ENCODE measurements at places on chromosomes 7 and 10. TPM values are rescaled to one million over a fixed set of nuclear protein-coding genes. Genes with fewer than 3 reads are reported as not detected.

GRCh38 chr7:127927348-127927696 lies 103.9 kb downstream of the LRRC4 start:
- DNase-seq: no peak

- DNase-seq: no peak
Observed at GRCh38 chr7:26619348-26619984, 244.9 kb downstream of the SKAP2 start.

DNA sequence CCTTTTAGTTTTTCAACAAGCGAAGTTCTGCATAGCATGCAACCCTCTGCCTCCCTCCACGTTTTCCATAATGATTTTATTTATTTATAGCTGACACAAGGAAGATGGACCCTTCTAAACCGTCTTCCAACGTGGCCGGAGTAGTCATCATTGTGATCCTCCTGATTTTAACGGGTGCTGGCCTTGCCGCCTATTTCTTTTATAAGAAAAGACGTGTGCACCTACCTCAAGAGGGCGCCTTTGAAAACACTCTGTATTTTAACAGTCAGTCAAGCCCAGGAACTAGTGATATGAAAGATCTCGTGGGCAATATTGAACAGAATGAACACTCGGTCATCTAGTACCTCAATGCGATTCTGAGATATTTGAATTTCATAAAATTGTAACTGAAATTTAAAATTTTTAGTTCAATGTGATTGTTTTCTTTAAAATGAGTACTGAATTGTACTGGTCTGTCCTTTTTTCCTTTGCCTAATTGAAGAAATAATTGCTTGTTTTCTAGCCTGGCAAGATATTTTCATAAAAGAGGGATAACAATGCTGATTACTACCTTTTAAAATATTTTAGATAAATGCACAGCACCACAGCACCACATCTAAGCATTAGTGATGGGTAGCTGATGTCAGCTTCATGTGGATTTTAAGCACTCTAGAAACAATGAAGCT lies 41.5 kb upstream of the SLC39A12 start:
- no peak for DNase-seq

- no peak for DNase-seq
Observed at GRCh38 chr10:104028146-104028545, 57.5 kb downstream of the COL17A1 start.

Gene GDF2
- total RNA-seq: not detected

DNA sequence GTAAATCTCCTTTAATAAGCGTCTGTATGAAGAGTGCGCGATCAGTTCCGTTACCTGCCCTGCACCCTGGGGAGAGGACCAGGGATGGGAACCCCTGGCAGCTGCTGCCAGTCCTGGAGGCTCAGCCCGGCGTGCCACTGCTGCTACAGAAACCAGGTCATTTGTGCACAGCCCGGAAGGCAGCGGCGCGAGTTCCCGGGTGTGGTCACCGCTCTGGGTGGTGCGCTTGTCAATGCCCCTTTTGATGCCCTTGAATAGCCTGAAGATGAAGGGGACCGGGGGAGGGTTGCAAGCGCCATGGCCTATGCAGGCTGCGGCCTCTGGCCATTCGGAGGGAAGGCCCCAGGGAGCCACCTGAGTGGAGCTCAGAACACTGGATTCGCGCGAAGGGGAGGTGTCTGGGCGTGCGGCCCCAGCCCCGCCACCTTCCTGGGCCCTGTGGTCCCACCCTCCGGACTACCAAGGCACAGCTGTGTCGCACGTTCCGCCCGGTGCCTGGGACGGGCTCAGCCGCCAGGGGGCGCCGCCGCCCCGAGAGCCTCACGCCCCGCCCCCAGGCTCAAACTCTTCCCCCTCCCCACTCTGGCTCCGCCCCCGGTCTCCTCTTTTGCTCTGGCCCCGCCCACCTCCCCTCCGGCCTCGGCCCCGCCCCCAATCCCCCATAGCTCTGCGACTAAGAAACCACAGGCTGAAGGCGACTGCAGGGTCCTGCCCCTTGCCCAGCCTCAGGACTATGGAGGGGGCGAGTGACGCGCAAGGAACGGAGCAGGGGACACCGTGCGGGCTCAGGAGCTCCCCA lies 16.5 kb downstream of the AP5Z1 start:
- DNase-seq: no peak

DNA sequence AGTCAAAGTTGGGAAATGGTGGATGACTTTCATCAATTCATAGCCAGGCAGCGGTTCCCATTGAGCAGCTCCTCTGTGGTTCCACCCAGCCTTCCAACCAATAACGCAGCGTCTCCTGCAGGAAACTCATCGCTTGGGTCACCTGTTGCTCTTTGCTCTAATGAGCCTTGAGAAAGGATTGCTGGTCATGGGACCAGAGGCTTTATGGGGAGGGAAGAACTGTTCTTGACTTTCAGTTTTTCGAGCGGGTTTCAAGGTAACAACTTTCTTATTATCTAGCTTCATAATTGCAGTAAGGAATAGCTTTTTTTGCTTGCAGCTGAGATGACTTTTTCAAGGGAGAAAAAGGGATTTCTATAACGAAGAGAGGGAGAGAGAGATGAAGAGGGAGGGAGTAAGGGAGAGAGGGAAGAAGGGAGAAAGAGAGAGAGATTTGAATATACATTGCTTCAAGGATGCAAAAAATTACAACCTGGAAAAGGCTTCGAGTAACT lies 405 bp upstream of the ENTPD1 start:
- no peak for DNase-seq

GRCh38 chr10:85187047-85187446 lies 858.7 kb downstream of the CCSER2 start:
- DNase-seq: no peak

Gene GARIN1A
- 0.81 TPM for total RNA-seq

Gene CD36
- 68.6 TPM for total RNA-seq
